Left renal cortex interstitium (tissue), 4 donors: ENCODE measurements at places on chromosomes 7 and 10. TPM values are rescaled to one million over a fixed set of nuclear protein-coding genes. Genes with fewer than 3 reads are reported as not detected.

COL13A1 gene
- polyA plus RNA-seq, result 32.0 TPM

METTL27 gene
- 8.1 TPM for polyA plus RNA-seq

RADIL gene
- 1.5 TPM for polyA plus RNA-seq

GHITM gene
- polyA plus RNA-seq, result 147 TPM

PHF14 gene
- polyA plus RNA-seq, result 87.4 TPM

FGF8 gene
- polyA plus RNA-seq, result 13.8 TPM

GRCh38 chr10:13658264-13658663, 71.5 kb downstream of the PRPF18 start:
- no peak for DNase-seq

DNA sequence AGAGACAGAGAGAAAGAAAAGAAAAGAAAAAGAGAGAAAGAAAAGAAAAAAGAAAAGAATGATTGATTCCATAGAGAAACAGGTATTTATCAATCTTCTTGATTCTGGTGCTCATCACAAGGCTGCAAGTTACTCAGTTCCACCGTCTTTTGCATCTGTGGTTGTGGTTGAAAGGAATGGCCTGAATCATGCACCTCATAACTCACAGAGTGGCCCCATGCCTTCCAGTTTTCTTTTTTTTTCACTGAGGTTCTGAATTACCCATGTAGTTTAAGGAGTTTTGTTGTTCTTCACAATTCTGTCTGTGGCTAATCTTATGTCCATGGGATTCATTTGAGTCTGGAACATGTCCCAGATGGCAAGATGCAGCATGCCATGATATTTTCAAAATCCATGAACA, 156.0 kb downstream of the ZNF33B start:
- no peak for DNase-seq

DNA sequence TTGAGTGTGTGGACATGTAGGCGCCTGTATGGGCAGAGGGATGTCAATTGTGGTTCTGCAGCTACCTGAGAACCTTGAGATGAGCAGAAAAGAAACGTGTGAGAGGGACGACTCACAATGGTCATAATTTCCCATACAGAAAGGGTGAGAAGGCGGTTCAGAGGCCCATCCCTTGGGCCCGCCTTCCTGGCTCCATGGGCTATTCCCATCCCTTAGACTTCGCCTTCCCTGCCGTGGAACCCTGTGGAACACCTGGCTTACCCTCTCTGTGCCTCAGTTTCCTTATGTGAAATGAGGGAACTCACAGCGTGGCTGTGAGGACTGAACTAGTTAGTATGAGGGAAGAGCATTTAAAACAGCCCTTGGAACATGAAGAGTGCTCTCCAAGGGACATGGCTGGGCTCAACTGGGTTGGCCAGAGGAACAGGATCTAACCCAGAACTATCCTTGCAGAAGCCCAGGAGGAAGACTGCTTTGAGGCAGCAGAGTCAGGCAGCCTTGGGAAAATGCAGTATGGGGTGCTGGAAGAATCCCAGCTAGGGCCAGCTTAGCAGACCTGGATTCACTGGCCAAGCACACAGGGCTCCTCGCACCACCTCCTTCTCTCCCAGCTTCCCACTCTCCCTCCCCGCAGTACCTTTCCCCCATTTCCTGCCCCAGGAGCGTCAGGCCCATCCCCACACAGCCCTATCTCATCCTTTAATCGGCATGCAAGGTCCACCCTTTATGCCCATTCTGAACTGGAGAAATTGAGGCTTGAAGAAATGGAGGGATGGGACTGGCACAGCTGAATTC, 11.1 kb upstream of the ZMIZ1 start:
- no peak for DNase-seq

GRCh38 chr7:55028011-55028410, 9.2 kb downstream of the EGFR start:
- DNase-seq, result no peak

DNA sequence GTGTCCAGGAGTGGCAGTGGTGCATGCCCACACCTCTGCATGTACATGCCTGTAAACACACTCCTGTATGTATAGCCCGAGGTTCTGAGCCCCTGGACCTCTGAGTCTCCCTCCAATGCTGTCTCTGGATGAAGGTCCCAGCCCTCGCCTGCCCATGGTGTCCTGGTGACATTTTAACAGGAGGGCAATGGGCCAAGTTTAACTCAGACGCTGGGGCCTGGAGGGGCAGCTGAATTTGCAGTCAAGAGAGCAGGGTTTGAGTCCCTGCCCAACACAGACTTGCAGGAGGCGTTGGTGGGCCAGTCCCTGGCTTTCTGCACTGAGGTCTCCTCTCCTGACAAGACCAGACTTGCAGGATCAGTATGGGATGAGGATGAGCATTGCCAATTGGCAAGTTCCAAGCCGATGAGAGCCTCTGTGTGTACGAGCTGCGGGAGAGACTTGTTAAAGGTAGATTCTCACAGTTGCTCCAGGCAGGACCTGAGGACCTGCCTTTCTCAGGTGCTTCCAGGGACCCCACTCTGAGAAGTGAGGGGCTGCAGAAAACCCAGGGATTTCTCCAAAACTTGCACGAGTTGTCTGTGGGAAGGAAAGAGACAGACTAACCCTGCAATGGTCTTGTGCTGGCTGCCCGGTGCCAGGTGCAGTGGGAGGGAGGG, 141.9 kb downstream of the ELFN1 start:
- no peak for DNase-seq

- DNase-seq, result no peak
Measured at GRCh38 chr7:79823246-79823951, 311.2 kb upstream of the GNAI1 start.

DNA sequence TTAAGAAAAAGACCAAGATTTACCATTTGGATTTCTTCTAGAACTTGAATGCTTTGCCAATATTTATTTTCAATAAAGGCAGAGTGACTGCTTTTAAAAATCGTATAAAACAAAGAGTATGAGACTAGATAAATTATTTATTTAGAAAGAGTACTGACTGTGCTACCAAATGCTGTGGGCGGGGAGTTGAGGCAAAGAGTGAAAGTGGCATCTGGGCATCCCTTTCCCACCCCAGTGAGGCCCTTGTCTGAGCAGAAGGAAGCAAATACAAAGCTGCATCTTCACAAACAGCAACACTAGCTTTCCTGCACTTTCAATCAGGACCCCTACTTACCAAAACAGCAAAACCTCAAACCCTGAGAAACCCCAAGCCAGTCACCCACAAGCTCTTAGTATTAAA, 34.9 kb downstream of the ITGB1 start:
- DNase-seq, result no peak

DNA sequence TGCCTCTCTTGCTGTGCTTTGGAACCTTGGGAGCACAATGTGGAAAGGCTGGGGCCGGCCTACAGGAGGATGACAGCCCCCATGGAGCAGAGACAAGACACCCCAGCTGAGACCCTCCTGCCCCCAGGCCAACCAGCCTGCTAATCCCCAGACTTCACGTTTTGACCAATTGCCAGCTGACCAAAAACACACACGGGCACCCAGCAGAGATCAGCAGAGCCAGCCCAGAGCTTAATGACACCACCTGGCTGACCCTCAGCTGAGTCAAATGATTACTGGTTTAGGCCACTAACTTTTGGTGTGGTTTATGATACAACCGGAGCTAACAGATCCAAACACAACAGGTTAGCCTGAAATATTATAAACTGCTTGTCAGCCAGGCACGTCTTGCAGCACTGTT, 111.2 kb upstream of the KIF5B start:
- no peak for DNase-seq

DNA sequence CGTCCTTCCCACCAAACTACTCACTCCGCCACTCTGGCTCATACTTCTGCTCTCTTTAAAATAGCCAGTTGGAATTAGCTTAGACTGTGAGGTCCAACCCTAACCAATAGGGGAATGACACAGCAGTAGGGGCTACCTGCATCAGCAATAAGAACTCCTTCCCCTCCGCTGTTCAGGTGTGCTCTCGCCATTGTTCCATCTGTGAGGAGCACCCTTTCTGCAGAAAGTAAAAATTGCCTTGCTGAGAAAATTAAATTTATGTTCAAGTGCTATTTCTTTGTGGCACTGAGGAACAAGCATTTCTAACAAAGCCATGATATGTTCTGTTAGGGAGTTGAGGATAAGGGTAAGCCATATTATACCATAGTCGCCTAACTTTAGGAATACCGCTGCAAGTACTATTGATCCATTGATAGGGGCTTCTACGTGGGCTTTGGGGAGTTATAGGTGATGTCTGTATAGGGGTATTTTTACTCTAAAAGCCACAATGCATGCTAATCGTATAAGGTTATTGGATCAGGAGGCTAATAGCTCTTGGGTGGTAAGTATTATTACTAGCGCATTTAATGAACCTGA, 1269.5 kb downstream of the TYW1 start:
- DNase-seq, result no peak

DNA sequence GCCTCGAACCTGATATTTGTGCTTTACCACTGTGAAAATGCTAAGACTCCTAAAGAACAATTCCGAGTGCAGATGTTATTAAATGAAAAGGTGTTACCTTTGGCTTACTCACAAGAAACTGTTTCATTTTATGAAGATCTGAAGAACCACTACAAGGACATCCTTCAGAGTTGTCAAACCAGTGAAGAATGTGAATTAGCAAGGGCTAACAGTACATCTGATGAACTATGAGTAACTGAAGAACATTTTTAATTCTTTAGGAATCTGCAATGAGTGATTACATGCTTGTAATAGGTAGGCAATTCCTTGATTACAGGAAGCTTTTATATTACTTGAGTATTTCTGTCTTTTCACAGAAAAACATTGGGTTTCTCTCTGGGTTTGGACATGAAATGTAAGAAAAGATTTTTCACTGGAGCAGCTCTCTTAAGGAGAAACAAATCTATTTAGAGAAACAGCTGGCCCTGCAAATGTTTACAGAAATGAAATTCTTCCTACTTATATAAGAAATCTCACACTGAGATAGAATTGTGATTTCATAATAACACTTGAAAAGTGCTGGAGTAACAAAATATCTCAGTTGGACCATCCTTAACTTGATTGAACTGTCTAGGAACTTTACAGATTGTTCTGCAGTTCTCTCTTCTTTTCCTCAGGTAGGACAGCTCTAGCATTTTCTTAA, 47.7 kb downstream of the MINPP1 start:
- DNase-seq, result no peak

DNA sequence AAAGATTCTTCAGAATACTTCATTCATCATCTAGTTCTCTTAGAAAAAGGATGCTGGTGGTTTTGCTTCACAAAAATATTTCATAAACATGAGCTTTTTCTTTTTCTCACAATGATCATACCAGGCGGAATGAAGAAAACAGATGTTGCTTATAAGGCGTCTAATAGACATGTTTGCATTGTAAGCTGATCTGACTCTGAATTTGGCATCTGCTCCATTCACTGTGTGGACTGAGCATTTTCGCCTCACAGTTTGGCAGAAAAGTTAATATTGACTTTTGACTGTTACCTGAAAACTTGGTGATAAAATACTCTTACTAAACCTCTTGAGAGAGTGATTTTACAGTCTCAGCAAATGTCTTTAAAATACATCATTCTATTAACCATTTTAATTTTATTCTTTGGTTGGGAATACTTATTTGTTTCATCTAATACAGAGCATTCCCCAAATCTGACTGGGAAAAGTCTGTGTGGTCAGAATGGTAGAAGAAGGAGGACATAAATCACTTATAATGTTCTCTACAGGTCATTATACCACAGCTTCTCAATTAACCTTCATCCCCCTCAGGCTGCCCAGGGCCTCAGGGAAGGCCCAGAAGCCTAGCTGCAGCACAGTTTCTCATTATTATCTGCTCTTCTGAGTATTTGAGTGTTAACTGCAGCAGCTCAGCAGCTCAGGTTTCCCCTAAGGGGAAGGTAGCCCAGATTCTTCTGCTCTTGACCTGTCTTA, 121.6 kb upstream of the KAT6B start:
- no peak for DNase-seq

- no peak for DNase-seq
Measured at GRCh38 chr10:118760265-118760664, 5.5 kb upstream of the CACUL1 start.

DNA sequence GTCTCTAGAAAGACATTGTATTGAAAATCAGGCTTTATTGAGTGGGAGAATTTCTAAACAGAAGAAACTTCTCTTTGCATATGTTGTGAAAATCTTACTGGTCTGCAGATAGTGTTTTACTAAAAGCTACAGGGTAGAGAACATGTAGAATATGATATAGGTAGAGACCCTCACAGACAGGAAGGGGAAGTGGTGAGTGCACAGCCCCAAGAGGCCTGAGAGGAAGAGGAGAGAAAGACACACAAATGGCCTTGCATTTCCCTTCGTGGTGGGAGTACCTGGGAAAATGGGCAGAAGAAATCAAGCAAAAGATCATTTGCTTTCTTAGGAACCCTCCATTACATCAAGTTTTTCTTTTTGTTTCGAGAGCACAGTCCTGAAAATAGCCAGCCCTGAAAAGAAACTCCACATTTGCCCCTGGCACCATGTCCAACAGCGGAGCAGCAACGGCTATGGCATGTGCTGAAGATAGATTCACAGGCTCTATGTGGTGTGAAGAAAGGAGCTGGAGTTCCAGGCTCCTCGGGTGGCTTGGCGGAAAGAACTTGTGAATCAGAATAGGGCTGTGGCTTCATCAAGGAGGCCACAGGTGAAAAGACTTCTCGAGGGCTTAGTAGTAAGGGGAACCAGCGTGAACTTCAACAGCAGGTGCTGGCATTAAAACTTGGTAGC, 143.5 kb downstream of the CALCR start:
- no peak for DNase-seq

- DNase-seq, result no peak
Measured at GRCh38 chr10:86252556-86252955, 114.0 kb downstream of the GRID1 start.

DNA sequence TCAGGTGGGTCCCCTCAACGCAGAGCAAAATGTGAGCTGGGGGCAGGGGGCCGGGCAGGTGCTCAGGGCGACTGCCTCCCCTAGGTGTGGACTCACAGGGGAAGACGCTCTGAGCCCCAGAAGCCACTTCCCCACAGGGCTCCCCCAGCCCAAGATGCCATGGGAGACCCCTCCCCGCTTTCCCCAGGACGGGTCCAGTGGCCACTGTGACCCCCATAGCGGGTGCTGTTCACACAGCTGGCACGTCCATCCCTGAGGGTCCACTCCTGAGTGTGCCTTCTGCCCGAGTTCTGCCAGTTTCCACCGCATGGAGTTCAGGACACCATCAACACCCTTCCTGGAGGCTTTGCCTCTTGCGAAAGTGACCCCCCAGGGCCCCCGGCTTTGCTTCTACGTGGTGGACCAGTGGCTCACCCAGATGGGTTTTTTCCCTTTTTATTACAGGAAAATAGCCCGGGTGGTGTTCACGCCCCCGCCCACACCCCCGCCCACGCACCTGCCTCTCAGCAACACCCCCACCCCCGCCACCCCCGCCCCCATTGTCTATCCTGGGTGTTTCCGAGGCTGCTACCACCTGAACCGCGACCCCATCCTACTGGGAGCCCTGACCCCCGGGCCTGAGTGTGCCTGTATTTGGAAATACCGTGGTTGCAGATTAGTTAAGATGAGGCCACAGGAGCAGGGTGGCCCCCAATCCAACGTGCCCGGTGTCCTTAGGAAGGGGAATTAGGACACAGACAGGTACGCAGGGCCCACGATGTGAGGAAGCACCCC, 32.0 kb downstream of the ADAP1 start:
- DNase-seq, result no peak

GRCh38 chr10:126564326-126564888, 106.1 kb downstream of the C10orf90 start:
- DNase-seq, result no peak

- DNase-seq, result no peak
Measured at GRCh38 chr7:102891693-102892261, 21.0 kb upstream of the LRRC17 start.

- DNase-seq, result no peak
Measured at GRCh38 chr10:73871295-73872189, 2.8 kb downstream of the CAMK2G start.
